ENCODE measurements at places on chromosomes 5 and 9.

GRCh38 chr5:136232316-136232715, 39.4 kb upstream of the SMIM32 start:
- DNase-seq, result no peak

- DNase-seq, result no peak
Observed at GRCh38 chr9:21919377-21920362, 74.5 kb downstream of the CDKN2A start.

- no peak for DNase-seq
Observed at GRCh38 chr5:61598126-61598525, 266.1 kb downstream of the ZSWIM6 start.

DNA sequence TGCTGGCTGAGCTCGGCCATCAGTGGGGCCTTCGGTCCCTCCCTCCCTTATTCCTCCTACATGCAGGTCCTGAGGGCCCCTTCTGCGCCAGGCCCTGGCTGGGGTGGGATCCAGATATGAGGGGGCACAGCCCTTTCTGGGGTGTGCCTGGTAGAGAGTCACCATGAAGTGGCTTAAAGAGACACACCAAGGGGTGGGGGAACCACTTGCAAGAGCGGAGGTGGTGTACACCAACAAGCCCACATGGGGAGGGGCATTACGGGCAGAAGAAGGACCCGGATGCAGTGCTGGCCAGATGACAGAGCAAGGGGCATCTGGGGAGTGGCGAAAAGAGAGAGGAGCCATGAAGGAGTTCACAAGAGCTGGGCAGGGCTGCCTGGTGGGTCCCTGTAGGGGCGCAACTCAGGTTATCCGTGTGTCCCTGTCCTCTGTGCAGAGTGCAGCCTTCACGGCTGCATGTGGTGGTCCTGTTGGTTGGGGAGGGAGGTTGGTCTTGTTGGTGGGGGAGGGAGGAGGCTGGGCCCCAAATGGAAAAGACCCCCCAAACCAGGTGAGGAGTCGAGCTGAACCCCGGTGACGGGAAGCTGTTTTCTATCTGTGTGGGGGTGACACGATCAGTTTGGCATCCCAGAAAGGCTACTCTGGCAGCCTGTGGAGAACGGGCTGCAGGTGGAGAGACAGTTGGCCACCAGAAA, 158.1 kb downstream of the DAB2IP start:
- DNase-seq, result no peak

DNA sequence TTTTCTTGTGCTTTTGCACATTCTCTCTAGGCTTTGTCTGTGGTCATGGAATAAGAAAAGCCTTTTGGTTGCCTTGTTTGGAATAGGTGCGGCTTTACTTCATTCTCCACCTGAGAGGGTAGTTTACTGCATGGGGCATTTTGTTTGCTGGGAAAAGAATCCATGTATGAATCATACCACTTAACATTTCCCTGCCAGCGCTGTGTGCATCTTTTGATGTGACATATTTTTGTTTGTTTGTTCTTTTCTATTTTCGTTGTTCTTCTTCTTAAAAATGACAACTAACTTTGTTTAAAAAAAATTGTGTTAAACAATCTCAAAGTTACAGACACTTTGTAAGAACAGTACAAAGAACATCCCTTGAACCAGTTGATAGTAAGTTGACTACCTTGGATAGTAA, 113.2 kb downstream of the GCNT1 start:
- no peak for DNase-seq

GRCh38 chr9:3224931-3225330, 300.9 kb downstream of the RFX3 start:
- no peak for DNase-seq

DNA sequence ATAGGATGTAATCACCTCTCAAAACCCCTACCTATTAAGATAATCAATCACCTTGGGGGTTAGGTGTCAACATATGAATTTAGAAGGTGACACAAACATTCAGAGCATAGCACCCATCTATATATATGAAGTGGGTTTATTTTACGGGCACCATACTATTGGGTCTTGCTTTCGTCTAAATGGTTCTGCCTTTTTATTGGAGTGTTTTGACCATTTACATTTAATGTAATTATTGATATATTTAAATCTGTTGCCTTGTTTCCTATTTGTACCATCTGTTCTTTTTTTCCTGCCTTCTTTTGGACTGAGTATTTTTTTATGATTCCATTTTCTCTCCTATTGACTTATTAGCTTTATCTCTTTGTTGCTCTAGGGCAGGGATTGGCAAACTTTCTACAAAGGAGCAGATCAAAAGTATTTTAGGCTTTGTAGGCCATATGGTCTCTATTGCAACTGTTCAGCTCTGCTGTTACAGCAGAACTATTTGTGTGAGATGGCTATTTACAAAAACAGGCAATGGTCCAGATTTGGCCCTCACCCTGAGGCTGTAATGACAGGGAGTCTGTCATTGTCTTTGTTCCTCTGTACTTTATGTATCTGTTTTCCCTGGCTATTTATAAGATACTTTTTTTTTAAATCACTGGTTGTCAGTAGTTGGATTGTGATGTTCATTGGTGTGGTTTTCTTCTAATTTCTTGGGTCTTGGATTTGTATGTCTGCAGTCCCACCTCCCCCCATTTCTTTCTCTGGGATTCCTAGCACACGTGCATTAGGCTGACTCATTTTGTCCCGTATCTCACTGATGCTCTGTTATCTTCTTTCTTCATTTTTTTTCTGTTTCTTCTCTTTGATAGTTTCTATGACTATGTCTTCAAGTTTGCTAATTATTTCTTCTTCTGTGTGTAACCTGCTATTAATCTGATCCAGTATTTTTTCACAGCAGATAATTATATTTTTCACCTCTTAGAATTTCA, 127.1 kb downstream of the DAB2IP start:
- no peak for DNase-seq

DNA sequence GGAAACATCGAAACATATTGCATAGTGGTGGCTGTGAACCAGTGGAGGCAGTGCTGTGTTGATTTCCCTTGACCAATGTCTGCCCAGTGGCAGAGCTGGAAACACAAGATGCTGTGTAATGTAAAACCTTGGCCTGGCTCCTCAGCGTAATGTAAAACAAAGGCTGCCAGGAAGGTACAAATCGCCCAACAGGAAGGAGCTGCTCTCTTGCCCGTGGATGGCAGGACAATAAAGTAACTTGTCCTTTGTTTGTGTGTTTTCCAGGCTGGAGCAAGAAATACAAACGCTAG, 143.4 kb downstream of the PALM2AKAP2 start:
- no peak for DNase-seq

- no peak for DNase-seq
Observed at GRCh38 chr5:53256746-53257145, 147.2 kb upstream of the MOCS2 start.

- no peak for DNase-seq
Observed at GRCh38 chr5:114657342-114658130, 295.7 kb downstream of the KCNN2 start.

DNA sequence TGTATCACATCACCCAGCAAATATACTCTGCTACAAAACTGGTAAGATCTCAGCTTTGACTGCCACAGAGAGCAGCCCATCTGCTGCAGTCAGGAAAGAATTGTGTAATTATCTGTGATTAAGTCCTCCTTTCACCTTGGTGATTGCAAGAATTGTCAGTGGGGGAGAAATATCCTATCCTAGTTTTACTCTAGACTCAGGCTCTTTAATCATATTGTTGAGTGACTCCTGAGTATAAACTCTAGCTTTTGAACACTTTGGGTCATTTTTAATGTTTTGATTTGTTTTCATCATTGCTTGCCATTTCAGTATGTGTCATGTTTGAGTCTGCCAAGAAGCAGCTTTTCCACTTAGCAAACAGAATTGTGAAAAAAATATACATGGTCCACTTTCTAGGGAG, 32.1 kb downstream of the VCAN start:
- DNase-seq, result no peak

DNA sequence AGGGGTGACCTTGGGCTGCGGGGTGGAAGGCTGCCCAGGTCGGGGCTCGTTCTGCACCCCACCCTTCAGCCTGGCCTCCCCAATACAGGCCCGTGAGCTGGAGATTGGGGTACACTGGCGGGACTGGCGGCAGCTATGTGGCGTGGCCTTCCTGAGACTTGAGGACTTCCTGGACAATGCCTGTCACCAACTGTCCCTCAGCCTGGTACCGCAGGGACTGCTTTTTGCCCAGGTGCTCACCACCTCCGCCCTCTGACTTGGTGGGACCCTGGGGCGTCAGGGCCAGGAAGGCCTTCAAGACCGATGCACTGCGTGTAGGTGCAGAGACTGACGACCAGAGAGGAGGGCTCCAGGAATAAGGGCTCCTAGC, 10.5 kb downstream of the ZDHHC12 start:
- DNase-seq, result no peak

DNA sequence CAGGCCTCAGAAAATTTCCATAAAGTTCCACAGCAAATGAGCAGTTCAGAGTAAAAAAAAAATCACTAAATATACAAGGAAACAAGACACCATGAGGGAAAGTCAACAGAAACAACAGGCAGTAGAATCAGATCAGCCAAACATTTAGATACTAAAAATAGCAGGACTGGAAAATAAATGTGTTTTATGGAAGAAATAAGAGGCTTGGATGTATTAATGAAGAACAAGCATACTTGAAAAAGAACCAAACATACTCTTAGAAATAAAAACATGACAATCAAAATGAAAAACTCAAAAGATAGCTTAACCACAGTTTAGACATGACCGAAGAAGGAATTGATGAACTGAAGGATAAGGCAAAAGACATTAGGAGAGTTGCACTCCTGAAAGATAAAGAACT, 22.6 kb downstream of the MYMK start:
- DNase-seq, result no peak

GRCh38 chr5:64666078-64666477, 24.2 kb upstream of the SHISAL2B start:
- no peak for DNase-seq

- no peak for DNase-seq
Observed at GRCh38 chr9:124008303-124008693, 3.3 kb upstream of the LHX2 start.

GRCh38 chr9:109426626-109427402, 71.3 kb downstream of the PTPN3 start:
- no peak for DNase-seq

DNA sequence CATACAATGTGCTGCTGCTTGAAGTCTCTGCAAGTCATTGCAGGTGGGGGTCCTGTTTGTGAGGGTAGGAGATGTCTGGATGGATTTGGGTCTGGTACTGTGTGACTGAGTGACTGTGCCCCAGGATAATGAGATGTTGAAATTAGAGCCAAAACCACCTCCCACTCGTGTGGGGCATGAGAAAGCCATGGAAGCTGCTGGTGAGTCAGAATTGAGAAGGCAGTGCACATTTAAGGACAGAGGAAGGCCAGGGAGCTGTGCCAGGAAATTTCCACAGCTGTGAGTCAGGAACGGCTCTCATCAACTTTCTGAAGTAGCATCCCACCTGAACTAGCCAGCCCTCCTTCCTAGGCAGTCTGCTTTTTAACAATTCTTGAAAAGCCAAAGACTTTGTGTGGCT, 229.8 kb downstream of the DRD1 start:
- no peak for DNase-seq

- DNase-seq, result no peak
Observed at GRCh38 chr5:129945774-129946270, 41.6 kb downstream of the CHSY3 start.

- no peak for DNase-seq
Observed at GRCh38 chr5:141760193-141760592, 78.2 kb upstream of the ARAP3 start.

DNA sequence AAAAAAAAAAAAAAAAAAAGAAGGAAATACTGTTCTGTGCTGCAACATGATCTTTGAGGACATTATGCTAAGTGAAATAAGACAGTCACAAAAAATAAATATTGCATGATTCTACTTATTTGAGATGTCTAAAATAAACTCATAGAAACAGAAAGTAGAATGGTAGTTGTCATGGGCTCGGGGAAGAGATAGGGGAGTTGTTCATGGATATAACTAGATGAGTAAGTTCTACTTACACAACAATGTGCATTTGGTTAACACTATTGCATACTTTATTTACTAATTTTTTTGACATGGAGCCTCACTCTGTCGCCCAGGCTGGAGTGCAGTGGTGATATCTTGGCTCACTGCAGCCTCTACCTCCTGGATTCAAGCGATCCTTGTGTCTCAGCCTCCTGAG, 15.2 kb downstream of the MAML1 start:
- no peak for DNase-seq

DNA sequence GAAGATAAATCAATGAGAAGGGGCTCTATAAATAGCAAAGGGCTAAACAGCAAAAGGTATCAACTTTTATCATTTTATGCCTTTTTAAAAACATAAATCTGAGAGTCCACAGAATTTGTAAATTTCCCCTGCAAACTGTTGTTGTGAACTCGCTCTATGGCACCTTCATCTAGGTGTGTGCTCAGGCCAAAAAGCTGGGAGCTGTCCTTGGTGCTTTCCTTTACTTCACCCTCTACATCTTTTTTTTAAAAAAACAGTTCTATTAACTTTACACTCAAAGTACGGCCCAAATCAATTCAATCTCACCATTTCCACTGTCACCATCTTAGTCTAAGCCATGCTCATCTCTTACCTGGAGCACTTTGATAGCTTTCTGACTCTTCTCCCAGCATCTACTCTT, 108.2 kb upstream of the GPR151 start:
- no peak for DNase-seq

DNA sequence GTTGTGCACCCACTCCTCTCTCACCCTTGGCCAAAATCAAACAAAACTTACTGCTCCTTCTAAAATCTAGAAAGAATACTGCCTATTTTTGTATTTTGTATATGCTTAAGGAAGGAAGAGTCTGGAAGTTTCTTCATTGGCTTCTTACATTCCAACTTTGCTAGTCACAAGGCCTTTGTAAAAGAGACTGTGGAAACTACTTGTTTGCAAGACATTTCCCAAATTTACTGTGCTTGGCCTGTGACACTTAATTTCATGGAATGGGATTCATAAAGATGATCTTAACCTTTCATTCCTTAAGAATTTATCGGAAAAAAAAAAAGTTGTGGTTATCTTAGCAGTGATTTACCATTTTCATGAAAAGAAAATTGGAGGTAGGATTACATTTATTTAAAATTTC, 208.9 kb downstream of the VPS13A start:
- no peak for DNase-seq

GRCh38 chr9:4680173-4680525, 780 bp downstream of the CDC37L1 start:
- no peak for DNase-seq

GRCh38 chr9:33163433-33164137, 3.6 kb downstream of the B4GALT1 start:
- no peak for DNase-seq

GRCh38 chr9:109780453-109781033, 545 bp downstream of the PALM2AKAP2 start:
- DNase-seq, result no peak

All from inflammatory macrophage (primary cell).